Activated CD4-positive, CD25-positive, alpha-beta regulatory T cell (primary cell): ENCODE measurements at places on chromosomes 4 and X.

DNA sequence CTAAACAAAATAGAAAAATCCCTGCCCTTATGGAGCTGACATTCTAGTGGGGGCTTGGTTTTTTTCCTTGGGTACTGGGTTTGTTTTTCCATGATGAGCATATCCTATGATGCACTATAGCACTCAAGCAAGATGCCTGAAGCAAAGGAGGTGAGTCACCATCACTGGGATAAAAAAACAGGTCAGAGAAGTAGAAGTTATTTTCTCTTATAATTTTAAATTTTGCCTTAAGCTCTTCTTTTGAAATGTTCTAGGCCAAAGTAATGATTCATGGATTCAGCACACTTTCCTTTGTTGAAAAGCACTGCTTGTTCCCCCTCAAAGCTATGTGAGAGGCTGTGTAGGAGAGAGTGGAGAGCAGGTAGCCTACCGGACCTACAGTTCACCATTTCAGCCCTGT, 15.2 kb upstream of the CXCL2 start:
- DNase-seq = no peak

DNA sequence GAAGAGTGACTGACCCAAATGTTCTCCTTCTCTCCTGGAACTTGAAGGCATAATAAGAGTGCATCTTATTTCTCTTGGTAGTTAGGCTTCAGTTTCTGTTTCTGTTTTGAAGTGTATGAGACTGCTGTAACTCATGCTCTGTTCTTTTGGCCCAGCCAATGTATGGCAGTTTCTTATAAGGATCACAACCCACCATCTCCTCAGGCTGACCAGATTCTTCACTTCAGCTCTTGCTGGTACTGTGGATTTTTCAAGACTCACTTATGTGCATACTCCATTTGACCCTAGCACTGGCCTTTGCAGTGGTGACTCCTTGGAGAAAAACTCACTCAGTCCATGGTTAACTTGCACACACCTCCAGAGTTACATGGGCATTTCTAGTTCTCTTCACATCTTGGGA, 9.6 kb upstream of the YTHDC1 start:
- no peak for DNase-seq

DNA sequence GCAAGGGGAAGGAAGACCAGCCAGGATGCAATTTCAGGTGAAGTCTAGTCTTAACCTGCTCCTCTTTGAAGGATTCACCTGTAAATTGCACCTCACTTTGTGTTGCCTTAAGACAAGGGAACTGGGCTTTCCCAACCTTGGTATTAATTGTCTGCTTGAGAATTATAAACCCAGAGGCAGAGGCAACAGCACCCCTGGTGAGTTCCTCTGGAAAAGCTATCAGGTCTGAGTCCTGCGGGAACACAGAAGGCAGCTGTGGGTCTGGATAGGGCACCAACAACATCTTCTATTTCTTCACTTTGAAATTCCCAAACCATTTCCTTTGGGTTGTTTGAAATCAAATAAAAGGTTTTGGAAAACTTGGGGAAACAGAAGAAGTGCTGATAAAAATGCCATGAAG, 109.2 kb upstream of the NPY2R start:
- DNase-seq = no peak

DNA sequence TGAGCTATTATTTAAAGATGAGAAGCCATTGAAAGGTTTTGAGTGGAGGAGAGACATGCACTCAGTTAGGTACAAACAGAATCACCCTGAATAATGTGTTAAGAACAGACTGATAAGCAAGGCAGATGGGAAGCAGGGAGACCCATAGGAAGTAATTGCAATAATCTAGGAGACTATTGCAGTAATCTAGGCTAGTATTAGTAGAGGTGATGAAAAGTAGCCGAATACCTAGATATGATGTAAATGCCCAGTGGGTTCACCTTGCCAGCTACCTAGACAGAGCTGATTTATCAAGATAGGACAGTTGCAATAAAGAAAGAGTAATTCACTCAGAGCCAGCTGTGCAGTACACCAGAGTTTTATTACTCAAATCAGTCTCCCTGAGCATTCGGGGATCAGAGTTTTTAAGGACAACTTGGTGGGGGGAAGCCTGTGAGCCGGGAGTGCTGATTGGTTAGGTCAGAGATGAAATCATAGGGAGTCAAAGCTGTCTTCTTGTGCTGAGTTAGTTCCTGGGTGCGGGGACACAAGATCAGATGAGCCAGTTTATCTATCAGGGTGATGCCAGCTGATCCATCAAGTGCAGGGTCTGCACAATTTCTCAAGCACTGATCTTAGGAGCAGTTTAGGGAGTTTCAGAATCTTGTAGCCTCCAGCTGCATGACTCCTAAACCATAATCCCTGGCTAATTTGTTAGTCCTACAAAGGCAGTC, 427.5 kb downstream of the RPA4 start:
- DNase-seq = no peak

- no peak for DNase-seq
These were observed 23.0 kb upstream of the MSANTD1 start for GRCh38 chr4:3225936-3226335.

DNA sequence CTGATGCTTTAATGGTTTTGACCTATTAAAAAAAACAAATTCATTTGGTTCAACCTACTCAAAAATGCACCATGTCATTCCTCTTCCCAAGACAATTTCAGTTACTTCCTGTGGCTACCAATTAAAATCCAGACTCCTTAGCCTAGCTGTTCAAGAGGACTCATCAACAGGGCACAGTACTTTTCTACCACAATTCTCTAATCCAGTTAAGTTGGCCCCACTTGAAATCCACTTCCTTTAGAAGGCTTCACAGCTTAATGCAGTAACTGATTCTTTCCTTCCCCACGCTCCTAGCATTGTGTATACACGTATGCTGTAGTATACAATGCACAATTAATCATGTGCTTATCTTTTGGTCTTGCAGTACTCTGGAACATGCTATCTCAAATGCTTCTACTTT, 129.8 kb downstream of the UGT8 start:
- no peak for DNase-seq

DNA sequence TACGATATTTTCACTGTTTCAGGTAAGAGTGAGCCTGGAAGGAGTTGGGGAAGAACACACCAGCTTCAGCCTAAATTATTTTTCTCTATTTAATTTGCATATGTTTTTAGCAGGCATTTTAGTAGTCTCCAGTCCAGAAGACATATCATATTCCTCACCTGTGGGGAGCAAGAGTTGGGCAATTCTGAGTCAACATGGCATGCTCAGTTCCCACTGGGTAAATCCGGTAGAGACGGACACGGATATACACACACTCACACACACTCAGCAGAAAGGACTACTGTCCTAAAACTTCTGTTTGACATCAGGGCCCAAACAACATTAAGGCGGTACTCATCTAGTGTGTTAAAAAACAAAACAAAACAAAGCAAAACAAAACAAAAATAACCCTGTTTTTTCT, 4.9 kb upstream of the BEX4 start:
- DNase-seq = no peak

GRCh38 chrX:134847133-134847532, 143.7 kb upstream of the SMIM10 start:
- DNase-seq = no peak

DNA sequence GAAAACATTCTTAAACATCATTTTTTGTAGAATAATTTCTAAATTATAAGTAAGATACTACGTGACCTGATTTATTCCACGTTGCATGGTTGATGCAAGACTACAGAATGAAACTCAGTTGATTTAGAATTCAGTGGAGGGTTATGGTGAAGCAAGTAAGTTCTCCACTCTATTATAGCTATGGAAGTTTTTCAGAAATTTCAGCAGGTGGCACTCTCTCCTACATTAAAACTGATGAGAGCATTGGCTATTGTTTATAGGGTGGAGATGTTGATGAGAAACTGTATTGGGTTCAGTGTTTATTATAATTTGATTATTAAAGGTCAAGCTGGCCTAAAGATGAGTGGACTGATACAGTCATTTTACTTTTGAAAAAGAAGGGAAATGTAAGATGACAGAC, 88.0 kb downstream of the FNIP2 start:
- DNase-seq = no peak

DNA sequence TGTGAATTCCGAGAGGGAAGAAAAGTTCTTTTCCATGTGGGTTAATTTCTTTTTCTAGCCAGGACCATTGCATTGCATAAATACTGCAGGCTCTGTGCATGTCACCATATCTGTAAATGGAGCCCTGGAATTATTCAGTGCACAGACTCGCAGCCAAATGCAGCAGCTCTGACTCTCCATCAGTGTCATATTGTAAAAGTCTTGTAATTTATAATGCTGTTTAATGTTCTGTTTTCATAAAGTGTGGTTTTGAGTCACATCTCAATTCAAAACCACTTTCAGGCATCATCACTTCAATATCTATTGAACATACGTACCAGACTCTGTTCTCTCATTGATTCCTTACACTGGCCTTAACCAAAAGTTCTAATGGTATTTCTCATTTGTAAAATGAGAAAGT, 193.9 kb upstream of the RPL34 start:
- DNase-seq = no peak

GRCh38 chr4:13584481-13584880, 40.2 kb upstream of the NKX3-2 start:
- DNase-seq = no peak

- no peak for DNase-seq
These were observed 2.3 kb upstream of the AASDH start for GRCh38 chr4:56389558-56389957.

DNA sequence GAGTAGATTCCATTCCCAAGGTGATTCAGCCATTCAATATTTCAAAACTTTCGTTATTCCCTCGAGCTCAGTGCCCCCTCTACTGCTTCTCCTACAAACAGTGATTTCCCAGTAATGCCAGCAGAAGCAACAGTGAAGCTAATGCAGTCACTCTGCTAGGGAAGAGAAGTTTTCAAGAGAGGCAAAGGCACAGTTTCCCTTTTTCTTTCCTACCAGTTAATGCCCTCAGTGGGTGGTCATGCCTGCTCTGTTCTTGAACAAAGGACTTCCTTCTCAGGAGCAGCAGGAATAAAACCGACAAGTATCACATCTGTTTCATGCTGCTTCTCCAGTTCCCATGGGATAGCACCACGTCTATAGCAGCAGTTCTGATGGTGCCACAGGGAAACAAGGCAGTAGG, 317.2 kb downstream of the TENM3 start:
- DNase-seq = no peak

GRCh38 chr4:60648774-60649173, 551.4 kb upstream of the ADGRL3 start:
- DNase-seq = no peak

GRCh38 chr4:7894098-7894676, 45.5 kb downstream of the AFAP1 start:
- DNase-seq = no peak

DNA sequence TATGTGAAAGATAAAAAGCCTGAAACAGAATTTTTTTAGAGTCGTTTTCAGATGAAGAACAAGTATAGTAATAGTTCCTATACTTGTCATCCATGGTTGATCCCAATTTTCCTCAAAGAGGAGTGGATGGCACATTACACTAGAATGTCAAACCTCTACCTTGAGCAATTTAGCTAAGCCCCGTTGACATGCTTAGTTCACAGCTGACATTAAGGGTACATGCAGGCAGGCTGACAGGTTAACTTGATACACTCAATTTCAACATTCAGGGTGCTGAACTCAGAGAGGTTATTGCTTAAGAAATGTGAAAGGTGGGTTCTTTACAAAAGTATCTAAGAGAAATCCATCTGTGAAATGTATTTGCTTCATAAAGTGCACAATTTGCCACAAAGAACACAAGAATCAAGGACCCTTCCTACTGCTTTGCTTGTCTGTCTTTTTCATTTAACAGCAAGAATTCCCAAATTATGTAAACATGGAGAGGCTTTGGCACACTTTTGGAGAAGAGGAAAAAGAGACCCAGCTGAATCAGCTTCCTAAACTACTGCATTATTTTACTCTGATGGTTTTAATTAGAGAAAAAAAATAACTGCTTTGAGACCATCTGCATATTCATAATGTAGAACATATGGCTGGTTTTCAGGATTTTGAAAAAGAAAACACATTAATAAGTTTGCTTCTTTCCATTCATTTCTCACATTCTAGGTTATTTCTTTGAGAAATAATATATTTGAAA, 122.5 kb upstream of the DDIT4L start:
- DNase-seq = no peak

GRCh38 chrX:152915541-152916241, 17.8 kb downstream of the ZNF185 start:
- no peak for DNase-seq

DNA sequence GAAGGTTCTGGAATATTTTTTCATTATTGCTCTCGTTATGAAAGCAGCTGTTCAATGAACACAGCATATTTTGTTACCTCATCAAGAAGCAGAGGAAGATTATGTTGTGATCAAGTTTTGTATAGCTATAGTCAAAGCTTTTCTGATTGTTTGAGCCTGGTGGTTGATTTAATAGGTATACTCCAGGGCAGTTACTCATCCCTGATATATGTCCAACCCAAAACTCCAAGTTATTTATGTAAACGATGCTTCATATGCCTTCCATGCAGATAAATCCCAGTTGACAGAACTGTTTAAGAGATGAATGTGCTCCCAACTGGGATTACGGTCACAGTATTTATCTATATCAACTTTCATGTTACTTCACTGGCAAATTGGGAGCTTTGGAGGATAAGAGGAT, 19.1 kb downstream of the NAA11 start:
- DNase-seq = no peak

DNA sequence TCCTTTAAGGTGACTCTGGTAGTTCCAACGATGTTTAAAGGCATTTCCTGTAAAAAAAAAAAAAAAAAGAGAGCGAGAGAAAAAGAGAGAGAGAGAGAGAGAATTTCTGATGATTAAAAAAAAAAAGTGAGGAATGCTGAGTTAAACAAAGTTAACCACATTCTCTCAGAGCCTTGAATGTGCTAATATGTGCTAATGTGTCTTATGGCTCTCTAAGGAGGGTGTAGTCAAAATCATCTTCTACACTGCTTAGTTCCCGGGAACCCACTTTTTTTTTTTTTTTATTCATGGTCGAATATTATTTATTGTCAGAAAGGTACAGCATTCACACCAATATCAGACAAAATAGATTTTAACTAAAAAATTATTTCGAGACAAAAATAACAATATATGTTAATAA, 111.7 kb downstream of the SNCA start:
- no peak for DNase-seq

GRCh38 chrX:100625985-100626491, 10.6 kb downstream of the TSPAN6 start:
- DNase-seq = no peak

DNA sequence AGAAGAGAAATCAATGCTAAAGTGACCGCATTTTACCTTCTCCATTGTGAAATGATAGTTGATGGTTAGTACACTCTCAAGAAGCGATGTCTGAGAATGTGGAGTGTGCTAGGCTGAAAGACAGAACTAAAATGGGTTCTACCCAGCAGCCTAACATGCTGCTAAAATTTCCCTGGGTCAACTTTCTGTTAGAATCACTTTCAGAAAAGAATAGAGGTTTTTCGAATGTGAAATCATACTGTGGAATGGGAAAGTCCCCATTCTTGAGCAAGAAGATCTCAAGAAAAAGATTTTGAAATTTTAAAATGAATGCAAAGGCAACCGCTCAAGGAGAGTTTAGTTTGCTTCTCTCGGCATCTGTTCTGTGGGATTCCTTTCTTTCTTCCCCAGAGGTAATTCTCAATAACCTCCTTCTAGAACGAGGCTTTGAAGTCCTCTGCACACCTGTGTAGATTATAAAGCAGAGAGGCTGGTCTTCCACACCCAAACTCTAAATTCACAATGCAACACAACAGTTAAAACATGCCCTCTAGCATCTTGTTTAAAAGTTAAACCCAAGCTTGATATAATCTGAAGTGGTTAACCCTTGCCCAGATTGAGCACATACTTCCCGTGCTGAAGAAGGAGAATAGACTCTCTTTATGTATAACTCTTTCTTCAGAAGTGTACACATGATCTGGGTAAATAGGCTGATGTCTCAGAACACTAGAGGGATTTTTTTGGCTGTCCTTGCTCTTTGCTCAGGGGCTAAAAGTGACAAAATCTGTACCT, 208.7 kb upstream of the KLF3 start:
- no peak for DNase-seq

GRCh38 chr4:54654753-54655152, 3.0 kb upstream of the KIT start:
- DNase-seq = no peak
